IPS DF 6.9 (cell line): ENCODE measurements at places on chromosomes 7 and 10.

- no peak for DNase-seq
Observed at GRCh38 chr10:97149079-97149531, 36.7 kb downstream of the SLIT1 start.

DNA sequence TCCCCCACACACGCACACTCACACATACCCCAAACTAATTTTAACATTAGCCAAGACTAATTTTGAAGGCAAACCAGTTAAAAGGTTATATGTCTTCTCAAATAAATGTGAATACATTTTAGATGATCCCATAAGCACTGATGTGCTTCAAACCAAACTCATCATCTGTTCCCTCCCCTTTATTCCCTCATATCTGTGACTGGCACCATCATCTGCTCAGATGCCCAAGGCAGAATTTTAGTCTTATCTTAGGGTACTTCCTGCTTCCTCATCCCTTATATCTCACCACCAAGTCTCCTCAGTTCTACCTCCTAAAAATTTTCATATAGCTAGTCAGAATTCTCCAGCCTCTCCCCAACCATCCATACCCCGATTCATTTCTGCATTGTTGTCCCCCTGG is 80.4 kb downstream of the UPF2 start:
- DNase-seq, result no peak

- DNase-seq, result peak; percentile 91
Observed at GRCh38 chr7:6447581-6448199, at the start of gene DAGLB. Gene DAGLB (minus strand): TSS chr7:6447954. CDS start chr7:6447842, 112 bp downstream.

- no peak for DNase-seq
Observed at GRCh38 chr10:21502348-21502740, 23.1 kb downstream of the SKIDA1 start.

GRCh38 chr7:44823255-44823781 is 24.6 kb downstream of the H2AZ2 start:
- no peak for DNase-seq

DNA sequence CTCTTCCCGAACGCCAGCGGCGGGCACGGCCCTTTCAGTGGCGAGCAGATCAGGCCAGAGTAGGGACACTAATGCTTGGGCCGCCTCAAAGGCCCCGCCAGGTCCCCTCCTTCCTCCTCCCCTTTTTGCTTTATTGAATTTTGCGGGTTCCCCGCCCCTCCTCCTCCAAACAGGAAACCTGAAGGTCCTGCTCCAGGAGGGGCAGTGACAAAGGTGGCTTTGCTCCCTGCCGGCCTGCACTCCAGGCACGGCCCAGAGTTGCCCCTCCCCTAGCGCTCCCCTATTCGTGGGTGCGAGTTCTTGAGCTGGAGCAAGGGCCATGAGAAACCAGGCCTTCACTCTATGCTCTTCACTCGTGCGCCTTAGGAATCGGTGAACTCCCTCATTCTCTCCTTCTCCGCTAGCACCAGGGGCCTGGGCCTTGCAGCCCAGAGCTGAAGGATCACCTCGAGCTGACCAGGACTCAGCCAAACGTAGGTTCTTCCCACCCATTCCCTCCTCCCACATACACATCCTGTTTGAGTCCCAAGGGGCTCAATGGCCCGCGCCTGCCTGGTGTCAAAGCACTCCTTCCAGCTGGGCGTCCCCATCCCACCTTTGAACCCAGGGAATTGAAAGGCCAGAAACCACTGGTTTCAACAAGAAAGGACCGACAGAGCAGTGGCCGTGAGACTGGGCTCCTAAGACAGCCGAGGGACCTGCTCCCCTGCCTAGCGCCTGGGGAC is 619 bp upstream of the HOXA6 start:
- no peak for DNase-seq

- no peak for DNase-seq
Observed at GRCh38 chr10:59127991-59128390, 48.5 kb upstream of the PHYHIPL start.

- DNase-seq, result peak; percentile 63
Observed at GRCh38 chr7:113394856-113395255, 276.5 kb upstream of the SMIM30 start.

DNA sequence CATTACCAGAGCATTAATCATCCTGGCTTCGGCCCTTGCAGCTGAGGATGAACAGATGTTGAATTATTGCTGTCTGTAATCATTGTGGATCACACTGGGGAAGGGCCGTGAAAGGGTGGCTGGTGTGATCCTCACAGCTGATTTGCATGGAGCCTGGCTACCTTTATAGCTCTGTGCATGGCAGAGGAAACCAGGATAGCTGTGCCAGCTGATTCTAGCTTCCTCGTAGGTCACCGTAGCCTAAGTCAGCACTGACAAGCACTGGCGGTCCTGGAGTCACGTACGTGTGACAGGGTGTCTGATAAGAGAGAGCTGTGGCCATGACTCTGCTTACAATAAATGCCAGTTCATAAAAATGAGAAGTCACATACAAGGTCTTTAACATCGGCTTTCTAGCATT is 76.5 kb downstream of the INSYN2A start:
- no peak for DNase-seq

DNA sequence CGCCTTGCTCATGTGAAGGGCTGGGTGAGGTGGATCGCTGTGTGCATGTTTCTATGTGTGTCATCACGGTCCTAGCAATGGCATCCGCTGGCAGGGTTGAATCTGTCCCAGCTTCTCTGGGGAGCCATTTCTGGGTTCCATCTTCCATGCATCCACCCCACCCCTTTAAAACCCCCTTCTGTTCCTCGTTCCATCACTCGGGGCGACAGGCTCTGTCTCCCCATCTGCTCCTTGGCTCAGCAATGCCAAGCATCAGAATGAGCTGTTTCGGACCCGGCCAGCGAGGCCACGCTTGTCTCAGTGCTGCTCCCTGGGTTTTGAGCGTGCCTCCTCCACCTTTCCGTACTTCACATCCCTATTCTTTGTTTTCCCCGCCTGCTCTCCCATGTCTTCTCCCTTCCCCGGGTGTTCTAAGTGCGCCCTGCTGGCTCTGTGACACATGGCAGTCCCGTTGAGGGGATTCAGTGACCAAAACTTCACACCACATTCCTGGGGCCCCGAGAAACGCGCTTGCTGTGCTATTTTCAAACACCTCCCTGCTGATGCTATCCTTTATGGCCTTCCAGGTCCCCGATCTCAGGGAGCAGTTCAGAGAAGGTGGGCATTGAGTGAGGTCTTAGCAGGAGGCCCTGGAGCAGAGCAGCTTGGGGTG is 554.1 kb upstream of the FOXK1 start:
- no peak for DNase-seq

DNA sequence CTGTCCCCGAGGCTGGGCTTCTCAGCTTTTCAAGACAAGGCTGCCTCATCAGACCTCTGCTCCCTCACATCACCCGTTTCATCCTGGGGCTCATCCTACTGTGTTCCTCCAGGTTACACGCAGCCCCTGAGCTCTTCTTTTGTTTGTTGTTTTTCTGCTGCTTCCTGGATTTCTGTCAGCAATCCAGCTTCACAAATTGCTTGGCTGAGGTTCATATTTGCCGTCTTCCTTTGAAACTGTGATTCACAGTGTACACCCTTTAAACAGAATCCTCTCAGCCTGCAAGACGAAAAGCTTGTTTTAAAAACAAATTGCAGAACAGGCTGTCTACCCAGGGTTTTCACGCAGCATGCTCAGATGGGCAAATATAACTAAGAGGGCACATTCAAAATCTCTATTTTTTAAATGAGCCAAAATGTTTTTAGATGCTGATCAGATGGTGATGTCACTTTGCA is 39.1 kb upstream of the PARD3 start:
- no peak for DNase-seq

DNA sequence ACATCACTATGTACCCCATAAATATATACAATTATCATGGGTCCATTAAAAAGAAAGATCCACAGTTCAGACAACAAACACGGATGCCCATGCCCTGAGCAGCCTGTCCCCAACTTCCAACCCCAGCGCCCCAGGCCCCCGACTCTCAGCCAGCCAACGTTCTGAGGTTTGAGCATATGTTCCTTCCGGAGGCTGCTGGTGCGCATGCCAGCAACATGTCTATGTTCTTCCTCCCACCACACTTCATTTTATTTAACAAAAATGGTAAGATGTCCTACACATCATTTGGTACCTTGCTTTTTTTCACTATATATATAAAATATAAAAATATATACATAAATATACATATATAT is 250.9 kb downstream of the MAD1L1 start:
- DNase-seq, result no peak

- DNase-seq, result peak; percentile 2
Observed at GRCh38 chr10:105844241-105844640, 1203.2 kb downstream of the SORCS3 start.

DNA sequence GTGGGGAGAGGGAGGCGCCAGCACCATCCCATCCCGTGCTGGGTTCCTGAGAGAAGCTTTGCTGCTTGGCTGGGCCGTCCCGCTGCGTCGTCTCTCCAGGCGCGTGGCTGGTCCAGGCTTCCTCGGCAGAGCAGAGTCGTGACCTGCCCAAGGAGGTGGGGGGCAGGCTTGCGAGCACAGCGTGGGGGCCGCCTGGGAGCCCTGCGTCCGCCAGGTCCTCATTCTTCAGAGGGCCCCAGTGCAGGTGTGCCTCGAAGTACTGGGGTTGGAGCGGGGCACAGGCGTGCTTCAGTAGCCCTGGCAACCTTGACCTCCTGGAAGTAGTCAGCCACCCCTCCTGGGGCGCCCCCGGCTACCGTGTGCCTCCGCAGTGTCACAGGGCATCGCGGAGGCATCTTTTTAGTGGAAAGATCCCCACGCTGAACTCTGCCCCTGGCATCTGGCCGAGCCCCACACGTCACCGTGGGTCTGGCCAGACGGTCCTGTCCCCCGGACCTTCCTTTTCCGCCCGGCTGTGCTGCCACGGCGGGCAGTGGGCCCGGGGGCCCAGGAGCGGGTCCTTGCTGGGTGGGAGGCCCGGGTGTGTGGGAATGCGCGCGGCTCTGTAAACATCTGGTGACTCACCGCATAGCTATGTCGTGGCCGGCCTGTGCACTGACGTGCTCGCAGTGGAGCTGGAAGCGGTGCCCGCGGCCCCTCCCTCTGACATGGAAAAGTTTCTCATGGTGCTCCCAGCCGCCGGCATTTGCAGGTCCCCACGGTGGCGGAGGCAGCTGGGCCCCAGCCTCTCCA is 6.4 kb downstream of the MAFK start:
- no peak for DNase-seq

- no peak for DNase-seq
Observed at GRCh38 chr7:20224025-20224424, 6.8 kb upstream of the MACC1 start.

- DNase-seq, result no peak
Observed at GRCh38 chr10:121368347-121369025, 229.8 kb downstream of the FGFR2 start.

GRCh38 chr7:120272701-120273475 is at the start of gene KCND2:
Gene KCND2 (plus strand): TSS chr7:120273175.
- DNase-seq, result no peak

DNA sequence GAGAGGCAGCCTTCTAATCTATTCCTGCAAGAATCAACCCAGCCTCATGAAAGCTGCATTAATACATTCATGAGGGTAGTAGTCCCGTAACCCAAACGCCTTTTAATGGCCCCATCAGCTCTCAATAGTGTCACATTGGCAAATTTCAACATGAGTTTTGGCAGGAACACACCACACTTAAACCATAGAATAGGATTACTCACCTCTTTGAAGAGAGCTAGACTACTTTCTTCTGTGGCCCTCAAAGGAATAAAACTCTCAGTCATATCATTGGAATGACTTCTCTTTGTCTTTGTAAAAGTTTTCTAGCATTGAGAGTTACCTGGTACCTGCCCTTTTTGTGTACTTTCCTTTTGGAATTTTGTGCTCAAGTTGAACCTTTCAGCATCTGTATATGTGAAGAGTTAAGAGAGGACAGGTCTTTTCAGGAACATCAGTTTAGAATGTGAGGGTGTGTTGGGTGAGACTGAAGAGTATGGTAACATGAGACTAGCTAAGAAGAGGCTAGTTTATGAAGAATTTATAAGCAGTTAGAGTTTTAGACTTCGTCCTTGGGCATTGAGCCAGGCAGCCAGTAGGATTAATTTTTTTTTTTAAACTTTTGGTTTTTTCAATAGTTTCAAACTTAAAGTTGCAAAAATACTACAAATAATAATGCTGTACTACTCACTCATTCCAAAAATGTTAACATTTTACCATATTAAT is 92.6 kb downstream of the MLLT10 start:
- DNase-seq, result no peak

DNA sequence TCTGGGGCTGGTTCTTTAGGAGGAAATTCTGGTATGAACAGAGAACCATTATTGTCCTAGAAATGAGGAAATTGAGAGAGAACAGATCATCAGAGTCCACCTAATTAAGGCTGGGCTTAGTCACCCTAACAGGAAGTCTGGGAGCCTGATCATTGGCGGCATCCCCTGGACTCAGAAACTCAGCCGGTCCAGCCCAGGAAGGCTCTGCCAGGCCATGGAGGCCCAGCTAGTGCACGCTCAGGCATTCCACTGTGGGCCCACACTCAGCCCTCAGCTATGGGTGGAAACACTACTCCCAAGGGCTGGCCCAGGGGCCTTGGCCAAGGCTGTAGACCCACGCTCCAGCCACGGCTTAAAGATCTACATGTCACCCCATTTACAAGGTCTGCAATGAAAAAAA is 109.2 kb downstream of the PTPN20 start:
- no peak for DNase-seq

GRCh38 chr10:106043863-106044262 is 1120.6 kb downstream of the SORCS1 start:
- DNase-seq, result no peak

GRCh38 chr10:92298487-92298886 is 7.5 kb downstream of the MARCHF5 start:
- DNase-seq, result no peak

GRCh38 chr7:88789480-88790064 is 6.0 kb downstream of the TEX47 start:
- no peak for DNase-seq

GRCh38 chr7:134806197-134806596 is 26.8 kb downstream of the CALD1 start:
- DNase-seq, result no peak

- no peak for DNase-seq
Observed at GRCh38 chr7:140534743-140535142, 55.4 kb upstream of the MKRN1 start.

GRCh38 chr7:130113887-130114286 is 43.6 kb downstream of the KLHDC10 start:
- DNase-seq, result no peak

GRCh38 chr10:100342627-100342972 is 4.4 kb upstream of the SCD start:
- no peak for DNase-seq

- DNase-seq, result no peak
Observed at GRCh38 chr10:3676564-3676963, 108.4 kb downstream of the KLF6 start.

- DNase-seq, result no peak
Observed at GRCh38 chr10:104581884-104582601, 59.0 kb upstream of the SORCS3 start.

DNA sequence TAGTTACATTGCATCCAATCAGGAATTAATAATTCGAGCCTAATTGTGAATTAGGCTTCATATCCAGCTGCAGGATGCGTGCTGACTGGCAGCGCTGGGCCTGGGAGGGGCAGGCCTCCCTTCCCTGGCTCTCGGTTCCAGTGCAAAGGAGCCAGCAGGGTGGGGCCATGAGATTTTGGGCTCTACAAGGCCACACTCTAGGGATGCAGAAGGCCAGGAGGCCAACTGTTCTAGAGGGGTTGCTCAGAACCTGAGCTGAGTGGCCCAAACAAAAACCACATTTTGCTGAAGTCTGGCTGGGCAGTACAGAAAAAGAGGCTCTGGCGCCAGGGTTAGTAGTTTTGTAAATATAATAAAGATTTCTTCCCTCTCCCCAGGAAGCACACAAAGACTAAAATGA is 72.3 kb downstream of the CLEC2L start:
- DNase-seq, result no peak
